ENCODE measurements at places on chromosomes 13 and 19.

DNA sequence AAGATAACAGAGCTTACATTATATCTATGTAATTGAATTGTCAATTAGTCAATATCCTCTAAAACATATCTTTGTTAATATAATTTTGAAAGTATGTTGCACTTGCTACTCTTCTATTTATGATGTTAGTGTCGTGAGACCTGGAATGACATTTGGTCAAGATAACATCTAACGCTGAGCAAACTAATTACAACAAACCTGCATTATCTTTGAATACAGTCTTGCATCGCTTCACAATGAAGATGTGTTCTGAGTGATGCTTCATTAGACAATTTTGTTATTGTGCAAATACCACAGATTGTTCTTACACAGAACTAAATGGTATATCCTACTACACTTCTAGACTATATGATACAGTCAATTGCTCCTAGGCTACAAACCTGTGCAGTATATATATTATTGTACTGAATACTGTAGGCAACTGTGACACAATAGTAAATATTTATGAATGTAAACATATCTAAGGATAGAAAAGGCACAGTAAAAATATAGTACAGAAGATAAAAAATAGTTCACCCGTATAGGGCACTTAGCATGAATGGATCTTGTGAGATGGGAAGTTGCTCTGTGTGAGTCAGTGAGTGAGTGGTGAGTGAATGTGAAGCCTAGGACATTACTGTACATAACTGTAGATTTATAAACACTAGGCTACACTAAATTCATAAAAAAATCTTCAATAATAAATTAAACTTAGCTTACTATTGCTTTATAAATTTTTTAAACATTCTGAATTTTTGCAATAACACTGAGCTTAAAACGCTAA is 1773.8 kb downstream of the PCDH9 start:
- DNase-seq = no peak

DNA sequence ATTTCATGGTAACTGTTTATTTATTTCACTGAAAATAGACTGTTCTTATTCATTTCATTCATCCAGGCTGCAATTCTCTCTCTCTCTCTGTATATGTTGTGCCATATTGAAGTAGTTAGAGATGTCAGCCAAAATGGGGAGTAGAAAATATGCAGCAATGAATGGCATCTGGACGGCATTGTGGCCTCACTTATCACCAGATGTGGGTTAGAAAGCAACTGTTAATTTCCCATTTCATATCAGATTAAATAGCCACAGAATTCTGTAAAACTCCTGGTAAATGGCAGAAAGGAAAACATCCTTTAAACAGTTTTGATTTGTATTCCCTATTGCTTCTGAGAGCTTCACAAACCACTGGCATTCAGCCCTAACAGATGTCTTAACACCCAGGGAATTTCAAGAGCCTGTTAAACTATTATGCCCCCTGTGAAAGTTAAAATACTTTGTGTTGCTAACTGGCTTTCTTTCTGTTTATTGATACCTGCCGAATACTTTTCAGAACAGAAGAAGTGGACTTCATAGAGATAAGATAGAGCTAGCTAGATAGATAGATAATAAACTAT is 1763.3 kb upstream of the MIR17HG start:
- no peak for DNase-seq

DNA sequence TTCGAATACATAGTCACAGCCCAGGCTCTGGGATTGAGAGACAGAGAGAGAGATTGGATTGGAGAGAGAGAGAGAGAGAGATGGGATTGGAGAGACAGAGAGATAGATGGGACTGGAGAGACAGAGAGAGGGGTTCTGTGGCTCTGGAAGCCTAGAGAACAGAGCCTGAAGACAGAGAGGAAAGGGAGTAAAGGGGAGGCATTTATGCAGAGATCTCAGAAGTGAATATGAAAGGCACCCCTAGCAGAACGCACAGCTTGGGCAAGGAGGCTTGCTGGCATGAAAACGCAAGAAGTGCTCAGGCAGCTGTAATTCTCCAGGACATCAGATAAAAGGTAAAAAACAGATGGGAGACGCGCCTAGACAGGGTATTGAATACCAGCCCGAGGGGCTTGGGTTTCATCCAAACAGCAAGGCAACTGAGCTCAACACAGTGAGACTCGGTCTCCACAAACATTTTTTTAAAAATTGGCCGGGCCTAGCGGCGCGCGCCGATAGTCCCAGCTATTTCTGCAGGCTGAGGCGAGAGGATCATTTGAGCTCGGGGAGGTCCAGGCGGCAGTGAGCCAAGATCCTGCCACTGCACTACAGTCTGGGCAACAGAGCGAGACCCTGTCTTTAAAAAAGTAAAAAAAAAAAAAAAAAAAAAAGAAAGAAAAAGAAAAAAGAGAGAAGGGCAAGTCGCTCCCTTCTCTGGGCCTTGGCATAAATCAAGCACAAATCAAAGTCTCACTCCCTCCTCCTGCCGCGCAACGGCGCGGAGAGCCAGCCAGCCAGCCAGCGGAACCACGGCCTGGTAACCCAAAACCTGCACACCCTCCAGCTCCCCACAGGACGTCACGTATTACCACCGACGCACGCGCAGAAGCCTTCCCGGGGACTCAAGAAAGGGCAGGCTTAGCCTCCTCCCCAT is 774 bp upstream of the PPP2R1A start:
- DNase-seq = no peak

DNA sequence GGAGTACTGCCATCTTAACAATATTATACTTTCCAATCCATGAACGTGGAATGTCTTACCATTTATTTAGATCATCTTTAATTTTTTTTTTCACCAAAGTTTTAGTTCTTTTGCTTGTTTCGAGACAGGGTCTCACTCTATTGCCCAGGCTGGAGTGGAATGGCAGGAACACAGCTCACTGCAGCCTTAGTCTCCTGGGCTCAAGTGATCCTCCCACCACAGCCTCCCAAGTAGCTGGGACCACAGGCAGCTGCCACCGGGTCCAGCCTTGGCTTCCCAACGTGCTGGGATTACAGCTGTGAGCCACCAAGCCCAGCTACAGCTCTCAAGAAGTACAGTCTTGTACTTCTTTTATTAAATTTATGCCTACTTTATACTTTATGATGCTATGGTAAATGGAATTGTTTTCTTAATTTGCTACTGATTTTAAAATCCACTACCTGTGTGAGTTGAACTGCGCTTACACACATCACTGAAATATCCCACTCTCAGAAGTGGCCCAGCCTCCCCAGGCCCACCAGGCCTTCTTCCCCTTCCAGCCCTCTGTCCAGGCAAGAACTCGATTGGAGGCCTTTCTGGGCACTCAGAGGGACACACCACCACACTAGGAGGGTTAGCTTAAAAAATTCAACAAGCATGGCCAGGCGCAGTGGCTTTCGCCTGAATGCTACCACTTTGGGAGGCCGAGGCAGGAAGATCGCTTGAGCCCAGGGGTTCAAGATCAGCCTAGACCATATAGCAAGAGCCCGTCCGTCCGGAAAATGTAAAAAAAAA is 1.0 kb upstream of the PGLS start:
- DNase-seq = no peak

GRCh38 chr13:107347641-107348369 is 779.9 kb upstream of the ARGLU1 start:
- DNase-seq = no peak

GRCh38 chr19:32464279-32464678 is 58.7 kb downstream of the DPY19L3 start:
- no peak for DNase-seq

- no peak for DNase-seq
Measured at GRCh38 chr13:112955271-112955937, 13.6 kb upstream of the MCF2L start.

DNA sequence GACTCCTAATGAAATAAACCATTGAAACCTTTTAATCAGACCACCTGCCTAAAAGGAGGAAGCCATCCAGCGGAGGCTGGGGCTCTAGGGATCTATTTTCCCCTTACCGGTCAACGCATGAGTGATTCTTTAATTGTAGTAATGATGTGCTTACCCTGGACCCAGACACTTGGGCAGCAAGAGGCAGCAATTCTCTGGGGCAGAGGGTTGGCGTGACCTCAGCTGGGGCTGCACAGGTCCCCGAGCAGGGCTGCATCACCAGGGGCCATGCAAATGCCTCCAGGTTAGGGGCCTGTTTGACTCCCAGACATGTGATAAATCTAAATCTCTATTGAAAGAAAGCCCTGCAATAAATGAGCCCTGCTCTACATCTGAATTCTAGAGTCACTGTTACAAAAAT is 194.2 kb upstream of the TSHZ3 start:
- no peak for DNase-seq

- no peak for DNase-seq
Measured at GRCh38 chr13:37488726-37489125, 109.8 kb downstream of the POSTN start.

DNA sequence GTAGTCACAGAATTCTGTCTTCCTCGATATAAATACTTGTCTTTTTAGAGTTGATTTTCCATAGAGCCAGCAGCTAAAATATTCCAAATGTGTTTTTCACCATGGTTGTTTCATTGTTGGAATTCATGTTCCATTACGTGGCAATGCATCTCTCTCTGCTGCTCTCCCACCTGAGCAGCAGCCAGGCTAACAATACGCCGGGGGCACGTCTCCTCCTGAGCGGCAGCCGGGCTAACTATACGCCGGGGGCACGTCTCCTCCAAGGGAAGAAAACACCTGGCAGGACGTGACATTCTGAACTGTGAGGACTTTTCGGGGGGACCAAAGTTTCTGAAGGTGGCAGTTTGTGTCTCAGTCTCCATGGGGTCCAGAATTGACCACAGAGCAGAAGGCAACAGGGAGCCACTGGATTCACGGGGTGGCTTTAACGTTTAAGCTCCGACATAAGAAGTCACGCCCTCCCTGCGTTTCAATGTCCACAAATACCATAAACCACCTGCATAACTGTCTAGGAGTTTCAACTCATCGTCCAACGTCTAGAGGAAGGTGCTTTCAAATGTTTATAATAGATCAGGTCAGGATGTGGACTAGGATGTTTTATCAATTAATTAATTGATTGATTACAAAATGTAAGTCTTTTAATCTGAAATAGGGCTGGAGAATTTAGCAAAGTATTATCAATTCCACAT is 15.1 kb downstream of the PLPP2 start:
- no peak for DNase-seq

- DNase-seq = no peak
Measured at GRCh38 chr13:114023716-114024602, 50.1 kb upstream of the C13orf46 start.

- no peak for DNase-seq
Measured at GRCh38 chr13:28568286-28568685, 73.4 kb upstream of the FLT1 start.

- DNase-seq = no peak
Measured at GRCh38 chr13:46403851-46404732, 17.0 kb upstream of the RUBCNL start.

GRCh38 chr13:74867460-74867859 is 614.5 kb downstream of the TBC1D4 start:
- DNase-seq = no peak

DNA sequence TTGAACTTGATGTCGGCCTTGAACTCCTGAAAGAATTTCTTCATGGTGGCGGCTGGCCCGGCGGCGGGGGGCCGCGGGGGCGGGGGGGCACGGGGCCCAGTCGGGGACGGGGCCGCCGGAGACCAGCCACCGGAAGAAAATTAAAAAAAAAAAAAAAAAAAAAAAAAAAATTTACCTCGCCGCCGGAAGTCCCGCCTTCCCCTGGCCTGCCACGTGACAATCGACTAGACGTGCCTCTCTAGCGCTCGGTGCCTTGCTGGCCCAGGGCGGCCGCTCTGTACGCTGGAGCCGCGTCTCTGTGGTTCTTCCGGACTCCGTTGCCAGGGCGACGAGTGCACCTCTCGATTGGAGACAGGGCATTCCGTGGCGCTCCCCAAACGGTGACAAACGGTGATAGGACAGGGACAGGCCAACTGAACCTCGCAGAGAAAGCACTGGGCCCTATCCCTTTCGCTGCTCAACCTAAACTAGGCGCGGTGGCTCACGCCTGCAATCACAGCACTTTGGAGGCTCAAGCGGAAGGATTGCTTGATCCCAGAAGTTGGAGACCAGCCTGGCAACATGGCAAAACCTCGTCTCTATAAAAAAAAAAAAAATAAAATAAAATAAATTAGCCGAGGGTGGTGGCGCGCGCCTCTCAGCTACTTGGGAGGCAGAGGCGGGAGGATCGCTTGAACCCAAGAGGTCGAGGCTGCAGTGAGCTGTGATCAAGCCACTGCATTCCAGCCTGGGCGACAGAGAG is at the start of gene UBXN6:
Gene UBXN6 (minus strand): TSS at position 141 of the 742 bp plus-strand sequence. CDS start 97 bp downstream, at position 44.
- peak; percentile 94 for DNase-seq

- no peak for DNase-seq
Measured at GRCh38 chr19:41452584-41453275, 9.8 kb downstream of the ERICH4 start.

GRCh38 chr13:88958821-88959220 is 1287.7 kb downstream of the SLITRK5 start:
- no peak for DNase-seq

- no peak for DNase-seq
Measured at GRCh38 chr13:82477436-82477835, 1404.8 kb downstream of the SLITRK1 start.

- no peak for DNase-seq
Measured at GRCh38 chr19:45947926-45948325, 25.7 kb downstream of the NOVA2 start.

DNA sequence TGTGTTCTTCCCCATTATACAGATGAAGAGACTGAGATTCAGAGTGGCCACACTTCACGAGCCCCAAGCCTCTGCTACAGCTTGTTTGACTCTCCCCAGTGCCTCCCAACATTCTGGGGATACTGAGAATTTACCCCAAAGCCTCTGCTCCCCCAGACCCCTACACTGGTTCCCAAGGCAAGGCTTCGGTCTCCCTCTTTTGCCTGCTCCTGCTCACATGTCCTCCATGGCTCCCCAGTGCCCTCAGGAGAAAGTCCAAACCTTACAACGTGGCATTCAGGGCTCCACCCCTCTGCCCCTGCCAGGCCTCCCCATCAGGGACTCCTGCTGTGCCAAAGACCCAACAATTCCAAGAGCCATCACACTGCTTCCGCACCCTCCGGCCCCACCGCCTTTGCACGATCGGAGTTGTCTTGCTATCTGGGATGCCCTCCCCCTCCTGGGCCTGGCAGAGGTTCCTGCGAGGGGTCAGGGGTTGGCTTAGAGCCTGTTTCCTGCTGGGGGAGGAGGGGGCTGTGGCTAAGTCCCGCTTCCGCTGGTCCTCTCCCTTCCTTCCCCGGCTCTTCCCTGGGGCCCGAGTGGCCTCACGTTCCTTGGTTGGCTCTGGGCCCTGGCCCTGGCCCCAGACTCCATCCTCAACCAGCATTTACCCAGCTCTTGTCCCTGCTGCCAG is 15.4 kb downstream of the GTPBP3 start:
- no peak for DNase-seq

DNA sequence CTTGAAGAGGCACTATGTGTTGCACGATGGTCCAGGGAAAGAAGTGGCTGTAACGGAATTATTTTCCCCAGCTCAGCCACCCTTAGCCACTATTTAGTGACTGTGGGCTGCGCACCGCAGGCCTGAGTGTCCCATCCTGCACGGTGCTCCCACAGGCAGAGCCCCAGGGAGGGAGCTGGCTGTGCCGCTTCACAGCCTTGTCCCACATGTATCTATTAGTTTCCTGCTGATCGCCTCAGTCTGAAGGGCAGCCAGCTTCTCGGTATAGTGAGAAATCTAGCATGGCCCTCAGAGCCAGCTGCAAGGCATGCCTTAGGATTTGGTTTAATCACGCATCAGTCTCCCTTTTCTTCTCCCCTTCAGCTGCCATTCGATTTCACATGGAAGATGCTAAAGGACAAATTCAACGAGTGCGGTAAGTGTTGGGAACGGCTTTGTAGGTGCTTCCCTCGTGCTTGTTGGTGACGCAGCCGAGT is 15.7 kb downstream of the PRAM1 start:
- no peak for DNase-seq

- no peak for DNase-seq
Measured at GRCh38 chr19:34088292-34088691, 84.0 kb upstream of the LSM14A start.
